ENCODE measurements at places on chromosomes 12 and 14. TPM values are rescaled to one million over a fixed set of nuclear protein-coding genes. Genes with fewer than 3 reads are reported as not detected.

- H3K27ac ChIP-seq: no peak overlapping the region
- no peak overlapping the region for H3K4me3 ChIP-seq
- H3K4me1 ChIP-seq: no peaks in the 10 kb centered on the region
- no peaks in the 10 kb centered on the region for H3K27me3 ChIP-seq
Observed at GRCh38 chr12:114015851-114016250, 49.7 kb upstream of the RBM19 start.

DNA sequence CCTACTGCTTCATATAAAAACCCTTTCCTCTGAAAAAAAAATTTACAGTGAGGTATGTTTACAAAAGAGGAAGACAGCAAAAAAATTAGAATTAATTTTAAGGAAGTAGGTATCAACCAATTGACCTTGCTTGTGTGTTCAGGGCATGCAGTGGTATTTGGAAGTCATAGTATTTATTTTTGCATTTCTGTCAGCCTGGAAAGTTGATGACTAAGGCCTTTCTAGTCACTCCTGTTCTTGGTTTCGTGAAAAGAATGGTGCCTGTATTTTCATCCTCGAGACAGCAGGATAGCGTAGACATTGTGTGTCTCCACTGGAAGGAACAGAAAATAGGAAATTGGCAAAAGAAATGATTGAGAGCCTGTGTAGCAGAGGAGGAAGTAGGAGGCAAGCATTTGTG is 24.5 kb downstream of the SLC16A7 start:
- no peaks in the 10 kb centered on the region for H3K36me3 ChIP-seq
- no peak overlapping the region for H3K4me3 ChIP-seq
- no peak overlapping the region for H3K27ac ChIP-seq
- peaks cover 2% of the 10 kb centered on the region for H3K4me1 ChIP-seq
- no peak for DNase-seq

GRCh38 chr12:121560392-121561008 is 20.3 kb downstream of the KDM2B start:
- no peak overlapping the region for H3K27ac ChIP-seq
- no peaks in the 10 kb centered on the region for H3K36me3 ChIP-seq
- DNase-seq: peak; percentile 36
- no peaks in the 10 kb centered on the region for H3K27me3 ChIP-seq
- no peak overlapping the region for H3K4me3 ChIP-seq

- no peaks in the 10 kb centered on the region for H3K36me3 ChIP-seq
- H3K4me3 ChIP-seq: no peak overlapping the region
- no peak overlapping the region for H3K27ac ChIP-seq
- DNase-seq: no peak
- no peaks in the 10 kb centered on the region for H3K27me3 ChIP-seq
Observed at GRCh38 chr12:130128790-130129735, 33.2 kb upstream of the FZD10 start.

Gene MANSC4
- not detected for total RNA-seq

GRCh38 chr12:83471341-83471740 is 784.6 kb downstream of the TMTC2 start:
- H3K4me3 ChIP-seq: no peak overlapping the region
- H3K36me3 ChIP-seq: no peaks in the 10 kb centered on the region
- H3K27me3 ChIP-seq: no peaks in the 10 kb centered on the region
- no peak for DNase-seq
- no peaks in the 10 kb centered on the region for H3K4me1 ChIP-seq
